ENCODE measurements at places on chromosomes 11 and 22. TPM values are rescaled to one million over a fixed set of nuclear protein-coding genes. Genes with fewer than 3 reads are reported as not detected.
A peak's percentile ranks its signal among the peaks of the same experiment; 100 is the strongest.

The RASL10A gene
- not detected for total RNA-seq

The TRIM29 gene
- total RNA-seq = 208 TPM

The VSTM5 gene
- 0.81 TPM for total RNA-seq

The PLAAT3 gene
- 240 TPM for total RNA-seq

The ACRV1 gene
- total RNA-seq = not detected

The MUC2 gene
- total RNA-seq = 0.04 TPM

- peak; percentile 50 for DNase-seq
Observed at GRCh38 chr11:118790357-118791110, 430 bp downstream of the DDX6 start.

- DNase-seq = no peak
Observed at GRCh38 chr11:92251980-92252379, 27.4 kb downstream of the FAT3 start.

- DNase-seq = no peak
Observed at GRCh38 chr22:21665047-21665851, 563 bp upstream of the PPIL2 start.

GRCh38 chr22:31569126-31569525 is 72.8 kb downstream of the SFI1 start:
- no peak for DNase-seq

DNA sequence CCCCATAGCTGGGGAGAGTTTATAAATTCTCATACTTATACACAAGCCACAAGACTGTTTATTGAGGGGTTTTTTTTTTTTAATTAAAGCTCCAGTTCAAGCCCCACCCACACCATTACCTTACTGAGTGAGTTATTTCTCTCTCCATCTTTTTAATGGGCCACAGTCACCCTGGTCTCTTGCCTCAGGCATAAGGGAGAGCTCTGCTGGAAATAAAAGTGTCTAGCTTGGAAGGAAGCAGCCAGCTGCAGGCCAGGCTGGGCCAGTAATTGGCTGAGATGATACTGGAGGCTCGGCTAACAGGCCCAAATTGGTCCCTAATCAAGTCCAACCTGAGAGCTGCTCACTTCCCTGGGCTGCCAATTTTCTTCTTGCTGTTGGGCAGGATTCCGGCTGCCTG is 174.1 kb downstream of the INSC start:
- no peak for DNase-seq

DNA sequence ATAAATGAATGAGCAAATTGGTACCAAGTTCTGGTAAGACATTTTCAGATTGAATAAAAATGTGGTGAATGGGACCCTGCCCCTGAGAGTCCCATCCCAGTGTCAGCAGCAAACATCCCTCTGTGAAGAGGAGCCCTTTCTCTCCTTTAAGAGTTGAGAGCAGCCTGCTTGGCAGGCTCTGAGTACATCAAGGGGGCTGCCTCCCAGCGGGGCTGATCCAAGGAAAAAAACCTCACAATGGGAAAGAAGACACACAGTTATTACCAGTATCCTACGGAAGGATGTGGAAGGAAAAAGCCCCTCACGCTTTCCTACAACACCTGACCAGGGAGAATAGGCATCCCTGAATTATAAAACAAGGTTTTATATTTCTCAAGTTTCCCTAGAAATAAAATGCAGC is 293.8 kb upstream of the B3GAT1 start:
- DNase-seq = no peak

- no peak for DNase-seq
Observed at GRCh38 chr11:80182901-80183300, 742.1 kb upstream of the TENM4 start.

DNA sequence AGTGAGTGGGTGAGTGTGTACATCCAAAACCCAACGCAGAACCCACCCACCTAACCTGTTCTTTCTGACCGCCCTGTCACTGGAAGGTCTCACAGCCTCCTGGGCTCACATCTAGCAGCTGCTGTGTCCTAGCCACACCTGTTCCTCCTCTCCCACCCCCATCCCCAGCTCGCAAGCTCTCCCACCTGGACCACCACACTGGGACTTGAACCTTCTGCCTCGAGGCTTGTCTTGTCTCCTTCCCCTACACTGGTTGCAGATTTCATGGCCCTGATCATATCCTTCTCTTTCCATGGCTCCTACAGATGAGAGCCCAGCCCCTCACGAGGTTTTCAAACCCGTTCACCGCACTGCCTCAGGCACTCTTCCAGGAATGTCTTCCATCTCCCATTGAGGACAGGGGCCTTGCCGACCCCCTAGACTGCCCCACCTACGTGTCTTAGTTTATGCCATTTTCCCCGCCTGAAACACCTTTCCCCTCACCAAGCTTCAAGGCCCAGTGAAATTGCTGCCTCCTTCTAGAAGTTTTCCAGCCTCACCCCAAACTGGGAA is 6.7 kb downstream of the IFITM10 start:
- DNase-seq = no peak

GRCh38 chr11:70901951-70902521 is 350.3 kb downstream of the SHANK2 start:
- DNase-seq = no peak

DNA sequence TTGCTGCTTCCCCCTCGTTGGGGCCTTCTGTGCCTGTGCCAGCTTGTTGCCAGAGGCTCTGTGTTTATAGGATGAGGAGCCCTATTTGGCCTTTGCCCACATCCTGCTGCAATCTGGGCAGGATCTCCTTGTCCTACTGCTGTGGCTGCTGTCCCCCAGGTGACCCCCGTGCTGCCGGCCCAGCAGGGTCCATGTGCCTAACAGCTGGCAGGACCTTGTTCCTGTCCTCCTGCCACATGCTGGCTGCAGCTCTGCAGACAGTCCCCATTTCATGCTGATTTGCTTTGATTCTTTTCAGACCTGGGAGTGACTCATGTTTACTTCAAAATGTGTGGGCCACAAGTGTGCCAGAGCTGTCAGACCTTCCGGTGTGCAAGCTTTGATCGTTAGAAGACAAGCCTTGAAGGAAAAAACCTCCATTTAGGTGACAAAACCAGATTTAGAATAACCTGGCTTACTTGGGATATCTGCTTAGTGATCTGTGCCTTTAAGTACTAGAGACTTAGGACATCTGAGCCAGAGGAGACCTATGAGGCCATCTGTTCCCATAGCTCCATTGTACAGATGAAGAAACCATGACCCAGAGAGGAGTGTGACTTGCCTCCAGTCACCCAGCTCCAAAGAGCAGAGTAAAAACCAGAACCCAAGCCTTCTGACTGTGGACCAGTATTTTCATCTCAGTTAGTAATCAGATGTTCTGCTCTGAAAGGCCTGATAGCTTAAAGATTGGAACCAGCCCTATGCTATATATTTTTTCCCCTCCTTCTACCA is 11.1 kb downstream of the NAV2 start:
- DNase-seq = peak; percentile 94

DNA sequence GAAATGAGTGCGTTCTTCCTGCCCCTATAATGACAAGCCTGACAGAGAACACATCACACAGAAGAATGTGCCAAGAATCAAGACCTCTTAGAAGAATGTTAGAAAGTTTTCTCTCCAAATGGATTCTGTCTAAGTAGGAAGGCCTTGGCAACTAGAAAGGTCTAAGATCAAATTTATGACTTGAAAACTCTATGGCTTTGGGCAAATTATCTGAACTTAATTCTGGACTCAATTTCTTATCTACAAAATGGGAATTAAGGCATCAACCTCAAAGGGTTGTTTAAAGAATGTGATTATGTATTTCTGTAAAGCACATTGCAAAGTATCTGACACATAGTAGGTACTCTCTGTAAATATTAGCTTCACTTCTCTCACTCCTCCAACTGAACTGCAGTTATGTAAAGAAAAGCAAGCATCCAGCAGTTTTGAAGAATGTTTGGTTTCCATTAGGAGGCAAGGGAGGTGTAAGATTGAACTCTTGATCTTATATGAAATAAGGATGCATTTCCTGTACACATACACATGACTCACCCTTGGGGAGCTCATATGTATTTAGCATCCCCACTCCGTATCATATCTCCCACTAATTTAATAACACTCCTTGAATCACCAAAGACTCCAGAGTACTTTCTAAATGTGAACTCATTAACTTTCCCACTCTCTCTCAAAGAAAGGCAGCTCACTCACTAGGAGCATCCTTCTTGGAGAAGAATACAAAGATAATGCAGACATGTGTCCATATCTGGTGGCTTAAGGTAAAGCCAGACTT is 77.6 kb downstream of the ETS1 start:
- DNase-seq = no peak

DNA sequence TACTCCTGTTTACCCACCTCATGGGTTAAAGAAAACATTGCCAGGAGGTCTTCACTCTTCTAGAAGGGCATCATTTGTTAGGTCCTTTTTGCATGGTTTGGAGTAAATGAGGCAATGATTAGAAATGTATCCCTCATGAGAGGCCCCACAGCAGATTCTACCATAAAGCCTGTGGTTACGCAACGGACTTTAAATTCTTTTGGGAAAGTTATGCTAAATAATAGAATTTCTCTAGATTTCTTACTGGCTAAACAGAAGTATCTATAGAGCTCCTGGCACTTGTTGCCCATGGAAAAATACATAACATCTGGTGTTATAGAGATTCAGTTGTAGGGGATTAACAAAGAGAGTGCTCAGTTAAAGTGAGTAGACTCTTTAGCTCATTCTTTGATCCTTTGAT is 15.1 kb upstream of the ATXN10 start:
- no peak for DNase-seq

DNA sequence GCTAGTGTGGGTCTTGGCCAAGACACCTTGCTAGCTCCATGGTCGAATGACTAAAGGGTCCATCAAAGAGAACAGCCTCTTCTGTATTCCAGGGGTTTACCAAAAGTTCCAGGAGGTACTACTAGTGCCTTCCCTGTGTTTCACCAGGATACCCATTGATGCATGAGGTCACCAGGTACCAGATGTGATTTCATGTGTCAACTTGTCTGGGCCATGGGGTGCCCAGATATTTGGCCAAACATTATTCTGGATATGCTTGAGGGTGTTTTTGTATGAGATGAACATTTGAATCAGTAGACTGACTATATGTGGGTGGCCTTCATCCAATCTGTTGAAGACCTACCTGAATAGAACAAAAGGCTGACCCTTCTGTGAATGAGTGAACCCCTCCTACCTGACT is 92.8 kb downstream of the GALNT18 start:
- no peak for DNase-seq

DNA sequence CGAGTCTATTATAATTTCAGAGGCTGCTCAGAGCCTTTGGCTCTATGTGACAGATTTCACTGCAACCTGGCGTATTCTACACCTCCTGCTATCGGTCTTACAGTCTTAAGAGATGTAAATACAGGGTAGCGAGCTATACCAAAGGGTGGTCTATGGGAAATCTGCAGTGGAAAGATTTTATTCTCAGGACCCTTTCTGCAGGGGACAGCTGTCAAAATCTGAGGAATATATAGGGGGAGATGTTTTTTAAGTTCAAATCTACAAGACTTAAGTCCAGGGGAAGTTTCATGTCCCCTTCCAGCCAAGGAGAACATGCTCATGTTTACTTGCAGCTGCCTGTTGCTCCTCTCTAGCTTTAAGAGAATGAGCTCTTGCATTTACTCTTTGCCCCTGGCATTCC is 62.7 kb downstream of the MICAL2 start:
- no peak for DNase-seq

GRCh38 chr11:41720761-41721160 is 261.3 kb upstream of the LRRC4C start:
- DNase-seq = no peak
